Stimulated activated CD4-positive, alpha-beta T cell treated with anti-CD3 and anti-CD28 coated beads, Interleukin-15, amount 100 ng/mL, for 1 hour (primary cell): ENCODE measurements at places on chromosomes 12 and 14.

GRCh38 chr12:57552835-57553313 is 3.0 kb downstream of the KIF5A start:
- DNase-seq: no peak

GRCh38 chr14:20262642-20263128 is 23.6 kb downstream of the OR11H4 start:
- no peak for DNase-seq

DNA sequence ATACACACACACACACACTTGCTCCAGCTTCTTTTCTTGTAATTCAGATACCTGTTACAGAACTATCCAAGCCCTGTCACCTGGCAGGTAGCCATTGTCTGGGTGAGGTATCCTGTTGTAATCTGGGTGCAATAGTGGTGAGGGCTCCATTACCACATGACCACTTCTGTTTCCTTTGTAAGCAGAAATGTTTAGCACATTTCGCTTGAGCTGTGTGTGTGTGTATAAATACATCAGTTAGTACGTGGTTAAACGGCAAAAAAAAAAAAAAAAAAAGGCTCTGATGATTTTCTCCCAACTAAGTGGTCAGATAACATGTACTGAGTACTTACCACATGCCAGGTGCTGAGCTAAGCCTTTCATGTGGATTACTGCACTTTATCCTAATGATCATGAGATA is 129.3 kb upstream of the SSTR1 start:
- peak; percentile 29 for DNase-seq

- DNase-seq: no peak
These were observed 211.8 kb upstream of the HMGA2 start for GRCh38 chr12:65612440-65612839.

DNA sequence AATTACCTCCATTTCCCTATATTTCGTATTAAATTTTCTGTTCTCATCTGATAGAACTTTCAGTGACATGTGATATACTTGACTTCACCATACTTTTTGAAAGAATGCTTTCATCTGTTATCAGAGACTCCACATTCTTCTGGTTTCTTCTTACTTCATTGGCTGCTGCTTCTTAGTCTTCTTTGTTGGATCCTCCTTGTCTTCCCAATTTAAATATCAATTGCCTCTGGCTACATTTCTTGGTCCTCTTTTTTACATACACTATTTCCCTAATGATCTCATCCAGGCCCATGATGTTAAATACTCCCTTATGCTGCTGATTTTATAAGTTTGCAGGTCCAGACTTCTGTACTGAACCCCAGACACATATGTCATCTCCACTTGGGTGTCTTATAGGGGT is 22.0 kb downstream of the OR5AU1 start:
- DNase-seq: no peak

GRCh38 chr14:105294142-105294597 is 6.6 kb downstream of the BRF1 start:
- DNase-seq: peak; percentile 21

DNA sequence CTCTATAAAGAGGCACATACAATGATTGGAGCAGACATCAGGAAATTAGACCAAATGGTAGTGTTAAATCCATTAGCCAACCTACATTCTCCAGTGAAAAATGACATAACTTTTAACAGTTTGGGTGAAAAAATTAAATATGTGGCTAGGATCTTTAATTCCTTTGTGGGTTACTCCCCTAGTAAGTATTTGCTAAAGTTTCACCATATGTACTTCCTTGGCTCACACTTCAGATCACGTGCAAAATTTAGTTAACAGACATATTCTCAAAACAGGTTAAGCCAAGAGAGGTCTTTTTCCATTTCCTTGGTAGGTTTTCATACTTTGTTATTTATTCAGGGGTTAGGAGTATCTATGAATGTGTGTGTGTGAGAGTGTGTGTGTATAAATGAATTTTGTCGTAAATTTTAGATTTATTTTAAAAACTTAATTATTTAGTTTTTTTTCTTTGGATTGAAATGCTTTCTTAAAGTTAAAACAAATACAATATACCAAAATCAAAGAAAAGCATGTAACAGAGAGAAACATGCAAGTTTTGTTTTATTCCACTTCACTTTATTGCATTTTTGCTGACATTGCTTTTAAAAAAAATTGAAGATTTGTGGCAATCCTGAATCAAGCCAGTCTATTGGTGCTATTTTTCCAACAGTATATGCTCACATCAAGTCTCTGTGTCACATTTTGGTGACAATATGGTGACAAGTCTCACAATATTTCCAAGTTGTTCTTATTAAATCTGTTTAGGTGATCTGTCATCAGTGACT is 258.7 kb downstream of the FLRT2 start:
- no peak for DNase-seq

GRCh38 chr12:48969833-48970701 is 1.5 kb downstream of the WNT10B start:
- DNase-seq: no peak

DNA sequence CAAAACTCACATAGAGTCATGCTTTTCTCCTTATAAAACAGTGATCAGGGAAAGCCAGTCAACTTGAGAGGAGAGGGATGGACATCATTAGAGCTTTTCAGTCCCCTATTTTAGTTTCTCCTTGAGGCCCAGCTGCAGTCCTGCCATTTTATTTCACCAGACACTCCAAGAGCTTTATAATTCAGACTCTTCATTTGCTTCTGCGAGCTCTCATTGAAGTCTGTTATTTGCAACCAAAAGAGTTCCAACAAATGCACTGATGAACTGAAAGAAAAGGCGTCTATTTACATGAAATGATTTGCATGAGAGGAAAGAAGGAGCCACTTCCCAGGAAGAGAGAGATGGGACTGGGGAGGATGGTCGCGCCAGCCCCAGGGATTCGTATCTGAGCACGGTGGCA is 86.8 kb downstream of the NDUFA12 start:
- DNase-seq: no peak

- DNase-seq: peak; percentile 41
These were observed 17.3 kb upstream of the YY1 start for GRCh38 chr14:100221533-100222223.

- no peak for DNase-seq
These were observed 79.4 kb upstream of the GZMB start for GRCh38 chr14:24713404-24713803.

GRCh38 chr12:109678719-109679118 is 34.9 kb upstream of the FAM222A start:
- no peak for DNase-seq

- DNase-seq: no peak
These were observed 620 bp downstream of the C1S start for GRCh38 chr12:7061138-7061537.

DNA sequence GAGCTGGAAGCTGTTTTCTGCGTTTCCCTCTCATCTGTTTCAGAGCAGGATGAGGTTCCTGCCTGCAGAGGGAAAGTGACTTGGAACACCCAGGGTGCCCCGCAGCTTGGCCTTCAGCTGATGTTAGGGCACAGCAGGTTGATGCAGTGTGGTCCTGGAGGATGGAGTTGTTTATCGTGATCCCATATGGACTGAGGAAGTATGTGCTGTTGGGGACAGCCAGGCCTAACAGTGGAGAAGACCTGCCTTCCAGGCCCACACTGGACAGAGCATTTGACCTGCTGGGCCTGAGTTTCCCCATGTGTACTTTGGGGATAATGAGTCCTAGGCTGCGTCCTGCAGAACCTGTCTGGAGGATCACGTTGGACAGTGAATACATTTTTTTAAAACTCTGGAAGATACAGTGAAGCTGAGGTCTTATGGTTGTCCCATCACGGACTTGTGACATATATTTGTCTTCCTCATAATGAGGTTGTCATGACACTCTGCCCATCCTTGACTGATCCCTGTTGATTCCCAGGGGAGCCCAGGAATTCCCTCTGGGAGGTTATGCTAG is 12.8 kb downstream of the SERPINA1 start:
- DNase-seq: no peak

GRCh38 chr12:13573698-13574321 is 377.3 kb downstream of the EMP1 start:
- DNase-seq: no peak

- DNase-seq: no peak
These were observed 559.9 kb upstream of the ATP2B1 start for GRCh38 chr12:90268574-90268973.

DNA sequence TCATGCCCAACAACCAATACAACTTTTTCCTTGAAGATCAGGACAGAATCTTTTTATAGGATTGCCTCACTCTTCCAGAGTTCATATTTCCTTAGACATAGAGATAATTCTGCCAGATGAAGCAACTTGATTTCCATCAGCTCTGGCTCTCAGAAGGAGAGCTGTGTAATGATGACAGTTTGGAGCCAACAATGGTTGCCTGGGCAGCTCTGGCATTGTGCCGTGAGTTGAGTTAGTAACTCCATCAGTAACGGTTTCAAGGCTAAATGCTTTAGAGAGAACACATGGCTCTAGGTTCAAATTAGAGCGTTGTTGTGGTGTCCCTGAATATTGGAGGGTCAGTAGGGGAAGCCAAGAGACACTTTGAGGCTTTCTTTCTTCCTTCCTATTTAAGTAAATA is 501.7 kb upstream of the SEL1L start:
- no peak for DNase-seq

DNA sequence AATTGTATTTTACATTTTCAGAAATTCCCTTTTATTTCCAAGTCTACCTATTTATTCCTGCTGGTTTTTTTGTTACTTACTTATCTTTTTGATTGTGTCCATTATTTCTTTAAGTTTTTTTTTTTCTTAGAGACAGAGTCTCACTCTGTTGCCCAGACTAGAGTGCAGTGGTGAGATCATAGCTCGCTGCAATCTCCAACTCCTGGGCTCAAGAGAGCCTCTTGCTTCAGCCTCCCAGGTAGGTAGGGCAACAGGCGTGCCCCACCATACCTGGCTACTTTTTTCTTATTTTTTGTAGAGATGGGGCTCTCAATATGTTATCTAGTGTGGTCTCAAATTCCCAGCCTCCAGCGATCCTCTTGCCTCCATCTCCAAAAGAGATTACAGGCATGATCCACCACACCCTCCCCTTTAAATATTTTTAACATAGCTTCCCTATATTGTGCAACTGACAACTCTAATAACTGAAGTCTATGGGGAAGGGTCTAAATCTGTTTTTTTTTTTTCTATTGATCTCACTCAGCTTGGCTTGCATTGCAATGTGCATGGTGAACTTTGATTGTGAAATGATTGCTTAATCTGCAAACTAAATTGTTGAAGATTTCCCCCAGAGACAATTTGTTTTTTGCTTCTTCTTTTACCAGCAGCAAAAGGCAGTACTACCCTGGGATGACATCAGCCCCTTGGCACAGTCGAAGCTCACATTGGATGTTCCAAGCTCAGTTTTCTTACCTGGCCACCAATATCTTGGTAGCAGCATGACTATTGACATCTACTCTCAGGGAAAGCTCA is 25.7 kb upstream of the COCH start:
- no peak for DNase-seq

DNA sequence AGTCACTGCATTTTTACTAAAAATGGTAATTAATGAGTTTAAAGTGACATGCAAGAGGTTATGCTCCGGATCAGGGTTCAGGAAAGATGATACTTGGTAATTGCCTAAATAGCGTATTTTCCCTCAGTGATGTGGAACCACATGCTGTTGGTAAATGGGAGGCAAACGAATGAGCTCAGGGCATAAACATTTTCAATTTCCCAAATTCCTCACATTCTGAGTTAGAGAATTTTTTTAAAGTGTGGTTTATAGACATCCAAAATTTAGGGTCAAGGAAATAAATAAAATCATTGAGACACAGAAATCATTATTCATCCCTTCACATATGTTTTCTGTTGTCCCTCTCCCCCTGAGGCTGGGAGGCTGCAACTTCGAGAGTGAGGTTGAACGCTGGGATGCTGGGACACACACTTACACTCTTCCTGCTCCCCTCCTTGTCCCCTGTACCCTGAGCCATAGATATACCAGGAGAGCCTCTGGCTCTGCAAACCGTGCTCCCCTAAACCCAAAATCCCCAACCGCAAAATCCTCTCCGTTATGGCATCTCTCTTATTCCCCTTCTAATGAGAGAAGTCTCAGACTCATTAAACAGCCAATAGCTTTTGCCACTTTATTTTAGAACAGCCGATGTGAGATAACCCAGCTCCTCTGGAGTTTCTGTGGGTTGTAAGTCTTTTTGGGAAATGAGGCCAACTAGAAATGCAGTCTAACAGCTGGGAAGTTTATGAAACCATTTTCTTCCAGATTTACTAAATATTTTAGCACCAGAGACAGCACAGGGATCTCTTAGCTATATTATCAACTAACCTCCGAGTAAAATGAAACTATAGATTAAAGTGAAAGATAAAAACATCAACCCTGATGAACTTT is 21.4 kb upstream of the ADGRD1 start:
- no peak for DNase-seq

DNA sequence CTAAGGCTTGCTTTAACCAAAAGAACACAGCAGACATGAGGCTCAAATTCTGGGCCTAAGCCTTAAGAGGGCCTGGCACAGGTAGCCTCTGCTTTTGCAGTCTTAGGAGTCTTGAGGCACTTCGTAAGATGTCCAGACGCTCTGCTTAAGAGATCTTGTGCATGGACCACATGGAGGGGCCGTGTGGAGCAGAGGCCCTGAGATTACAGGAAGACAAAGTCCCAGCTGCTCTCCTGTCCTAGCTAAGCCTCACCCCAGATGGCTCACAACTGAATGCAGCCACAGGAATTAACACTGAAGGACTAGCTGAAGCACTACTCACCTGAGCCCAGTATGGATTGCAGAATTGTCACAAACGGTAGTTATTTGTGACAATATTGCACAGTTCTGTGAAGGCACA is 446.0 kb downstream of the PDZRN4 start:
- no peak for DNase-seq

- no peak for DNase-seq
These were observed 146.8 kb upstream of the C14orf180 start for GRCh38 chr14:104432611-104433231.

DNA sequence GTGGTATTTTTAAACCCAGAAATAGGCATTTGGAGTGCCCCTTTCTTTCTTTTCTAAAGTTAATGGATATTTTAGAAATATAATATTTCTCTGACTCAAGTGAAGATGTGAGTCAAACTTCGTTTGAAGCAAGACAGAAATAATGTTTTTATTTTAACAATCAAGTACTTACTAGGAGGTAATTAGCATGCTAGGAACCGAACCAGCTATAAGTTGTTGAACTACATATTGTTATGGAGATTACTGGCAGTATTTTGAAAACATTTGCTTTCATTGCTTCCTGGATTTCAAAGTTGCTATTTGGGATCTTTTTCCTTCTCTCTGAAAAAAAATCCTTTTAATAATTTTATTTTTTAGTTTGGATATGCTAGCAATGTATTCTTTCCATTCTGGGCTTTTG is 225.2 kb downstream of the NEDD1 start:
- DNase-seq: no peak
